Endothelial cell (in vitro differentiated cells): ENCODE measurements at places on chromosomes 4 and X.

GRCh38 chr4:186485561-186486062 lies 69.8 kb downstream of the MTNR1A start:
- DNase-seq, result peak; percentile 10

- no peak for DNase-seq
These were observed 5.3 kb downstream of the ARSF start for GRCh38 chrX:3046253-3047240.

DNA sequence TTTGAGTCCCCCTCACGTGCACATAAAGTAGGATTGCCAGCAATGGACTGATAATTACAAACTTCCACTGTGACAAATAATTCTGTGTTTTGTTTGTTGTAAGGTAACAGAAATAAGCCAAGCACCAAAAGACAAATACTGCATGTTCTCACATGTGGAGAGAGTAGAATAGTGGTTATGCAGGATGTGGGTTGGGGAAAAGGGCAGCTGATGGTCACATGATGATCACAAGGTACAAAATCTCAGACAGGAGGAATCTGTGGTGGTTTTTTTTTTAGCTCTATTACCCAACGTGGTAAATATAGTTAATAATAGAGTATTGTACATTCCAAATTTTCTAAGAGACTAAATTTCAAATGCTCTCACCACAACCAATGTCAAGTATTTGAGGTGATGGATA lies 182.3 kb downstream of the BANK1 start:
- DNase-seq, result no peak

- no peak for DNase-seq
These were observed 129.6 kb downstream of the LUZP4 start for GRCh38 chrX:115419069-115419468.

- DNase-seq, result no peak
These were observed 42.6 kb downstream of the DDIT4L start for GRCh38 chr4:100147684-100148083.

DNA sequence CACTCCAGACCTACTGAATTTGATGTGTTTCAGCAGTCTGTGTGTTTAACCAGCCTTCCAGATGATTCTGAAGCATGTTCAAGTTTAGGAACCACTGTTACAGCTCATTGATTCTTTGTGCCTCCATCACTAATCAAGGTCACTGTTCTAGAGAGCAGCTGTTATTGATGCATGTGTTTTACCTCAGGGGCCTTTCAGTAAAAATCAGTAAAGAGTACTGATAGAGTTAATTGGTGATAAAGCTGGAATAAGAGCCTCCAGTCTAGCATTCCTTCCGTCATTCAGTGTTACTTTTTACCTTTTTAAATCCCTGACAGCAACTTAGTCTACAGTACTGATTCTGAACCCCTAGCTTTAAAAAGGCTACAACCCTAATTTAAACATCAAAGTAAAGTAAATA lies 12.9 kb downstream of the CPEB2 start:
- DNase-seq, result no peak

GRCh38 chrX:41705680-41706374 lies 17.1 kb downstream of the GPR34 start:
- no peak for DNase-seq
